ENCODE measurements at places on chromosomes 1 and 21. TPM values are rescaled to one million over a fixed set of nuclear protein-coding genes. Genes with fewer than 3 reads are reported as not detected.

DNA sequence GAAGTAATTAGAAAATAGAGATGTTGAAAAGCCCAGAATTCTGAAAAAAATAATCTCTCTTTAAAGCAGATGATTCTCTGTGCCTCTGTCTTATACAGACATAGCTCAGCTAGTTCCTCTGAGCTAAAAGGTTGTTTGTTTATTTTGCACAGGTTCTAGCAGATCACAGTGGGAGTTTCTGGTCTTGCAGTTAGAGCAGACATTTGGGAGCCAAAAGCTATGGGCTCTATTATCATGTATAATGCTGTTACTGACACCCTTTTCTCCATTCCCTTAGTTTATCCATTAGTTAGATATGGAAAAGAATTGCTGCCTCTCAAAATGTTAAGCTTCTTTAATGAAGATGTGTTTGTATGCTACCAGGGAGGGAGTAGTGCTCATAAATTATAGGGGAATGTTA, 20.5 kb upstream of the CD55 start:
- no peak for DNase-seq

DNA sequence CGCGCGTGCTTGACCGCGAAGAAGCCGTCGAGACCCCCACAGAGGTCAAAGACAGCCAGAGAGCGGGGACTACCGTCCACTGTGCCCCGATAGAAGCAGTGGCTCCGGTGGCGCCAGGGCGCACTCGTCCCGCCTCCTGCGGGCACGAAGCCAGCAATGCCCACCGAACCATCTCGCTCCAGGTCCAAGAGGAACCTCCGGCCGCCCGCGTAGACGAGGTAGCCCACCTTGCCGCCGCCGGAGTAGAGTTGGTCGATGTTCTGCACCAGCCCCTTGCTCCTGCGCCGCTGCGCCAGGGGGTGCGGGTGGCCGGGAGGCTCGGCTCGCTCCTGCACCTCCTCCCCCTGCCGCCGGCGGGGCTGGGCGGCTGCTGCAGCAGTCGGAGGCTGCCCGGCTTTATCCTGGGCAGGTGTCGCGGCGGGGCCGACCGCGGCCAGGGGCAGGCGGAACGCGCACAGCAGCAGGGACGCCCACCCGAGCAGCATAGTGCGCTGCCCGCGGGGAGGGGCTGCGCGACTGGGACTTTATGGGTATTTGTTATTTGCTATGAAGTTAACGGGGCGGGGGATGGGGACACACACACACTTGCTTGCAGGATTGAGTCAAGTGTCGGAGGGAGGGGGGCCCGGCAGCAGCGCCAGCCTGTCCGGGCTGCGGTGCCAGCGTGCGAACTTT, 844 bp downstream of the ADAMTS5 start:
- DNase-seq, result no peak

DNA sequence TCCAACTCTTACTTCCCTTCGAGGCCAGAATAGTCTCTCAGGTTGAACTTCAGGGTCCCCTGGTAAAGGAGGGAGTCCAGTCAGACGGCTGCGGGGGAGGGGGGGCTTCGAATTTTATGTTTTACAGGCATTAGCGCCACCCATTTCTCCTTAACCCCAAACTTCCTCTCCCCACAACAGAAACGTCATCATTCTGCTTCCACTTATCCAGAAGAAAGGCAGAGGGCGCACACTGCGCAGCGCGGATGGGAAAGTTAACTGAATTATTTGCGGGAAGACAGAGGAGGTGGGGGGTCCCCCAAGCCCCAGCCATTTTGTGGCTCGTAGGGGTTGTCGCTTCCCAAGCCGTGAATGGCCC, 529 bp upstream of the PRMT2 start:
- peak; percentile 63 for DNase-seq

DNA sequence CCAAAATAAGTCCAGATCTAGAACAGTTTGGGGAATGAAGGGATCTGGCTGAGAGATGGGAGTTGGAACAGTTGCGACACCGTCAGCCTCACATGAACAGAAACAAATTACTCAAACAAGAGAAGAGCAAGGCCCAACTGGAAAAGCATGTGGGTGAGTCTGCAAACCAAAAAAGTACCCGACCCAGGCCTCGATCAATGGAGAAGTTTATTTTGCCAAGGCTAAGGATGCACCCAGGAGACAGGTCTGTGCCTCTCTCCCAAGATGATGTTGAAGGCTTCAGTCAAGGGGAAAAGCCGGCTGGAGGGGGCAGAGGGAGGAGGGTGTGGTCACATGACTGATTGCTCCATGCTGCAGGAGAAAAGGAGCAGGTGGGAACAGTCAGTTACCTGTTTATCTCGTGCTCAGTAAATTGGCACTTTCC, 42.3 kb downstream of the KRTAP10-1 start:
- no peak for DNase-seq

- DNase-seq, result no peak
Observed at GRCh38 chr1:109984190-109984455, 442 bp upstream of the AHCYL1 start.

DNA sequence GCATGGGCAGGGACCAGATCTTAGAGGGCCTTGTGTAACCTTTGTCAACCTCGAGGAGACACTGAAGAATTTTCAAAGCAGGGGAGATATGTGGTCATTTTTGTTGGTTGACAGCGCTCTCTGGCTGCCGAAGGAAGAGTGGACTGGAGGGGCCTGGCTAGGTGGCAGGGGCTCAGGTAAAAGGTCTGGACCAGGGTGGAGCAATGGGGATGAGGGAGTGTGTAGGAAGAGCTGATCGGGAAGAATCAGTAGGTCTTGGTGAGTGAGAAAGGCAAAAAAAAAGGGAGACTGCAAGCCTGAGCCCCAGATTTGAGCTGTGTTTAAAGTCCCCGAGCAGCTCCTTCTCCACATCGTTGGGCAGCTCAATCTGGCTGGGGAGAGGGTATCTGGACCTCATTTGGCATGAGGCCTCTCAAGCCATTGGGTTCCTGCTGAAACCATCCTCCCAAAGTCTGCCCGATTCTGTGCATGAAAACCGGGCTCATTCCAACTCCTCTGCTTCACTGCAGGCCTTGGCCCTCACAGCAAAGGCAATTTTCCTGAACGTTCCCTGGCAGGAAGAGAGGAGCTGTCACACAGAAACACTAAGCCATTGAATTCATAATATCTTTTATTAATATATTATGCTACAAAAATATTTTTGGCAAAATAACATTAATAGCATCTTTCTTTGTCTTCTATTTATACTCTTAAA, 237.1 kb downstream of the TRABD2B start:
- DNase-seq, result no peak

GRCh38 chr1:35622510-35623178, 18.7 kb downstream of the PSMB2 start:
- DNase-seq, result no peak

- DNase-seq, result no peak
Observed at GRCh38 chr1:10624256-10625050, 149.7 kb downstream of the PEX14 start.

DNA sequence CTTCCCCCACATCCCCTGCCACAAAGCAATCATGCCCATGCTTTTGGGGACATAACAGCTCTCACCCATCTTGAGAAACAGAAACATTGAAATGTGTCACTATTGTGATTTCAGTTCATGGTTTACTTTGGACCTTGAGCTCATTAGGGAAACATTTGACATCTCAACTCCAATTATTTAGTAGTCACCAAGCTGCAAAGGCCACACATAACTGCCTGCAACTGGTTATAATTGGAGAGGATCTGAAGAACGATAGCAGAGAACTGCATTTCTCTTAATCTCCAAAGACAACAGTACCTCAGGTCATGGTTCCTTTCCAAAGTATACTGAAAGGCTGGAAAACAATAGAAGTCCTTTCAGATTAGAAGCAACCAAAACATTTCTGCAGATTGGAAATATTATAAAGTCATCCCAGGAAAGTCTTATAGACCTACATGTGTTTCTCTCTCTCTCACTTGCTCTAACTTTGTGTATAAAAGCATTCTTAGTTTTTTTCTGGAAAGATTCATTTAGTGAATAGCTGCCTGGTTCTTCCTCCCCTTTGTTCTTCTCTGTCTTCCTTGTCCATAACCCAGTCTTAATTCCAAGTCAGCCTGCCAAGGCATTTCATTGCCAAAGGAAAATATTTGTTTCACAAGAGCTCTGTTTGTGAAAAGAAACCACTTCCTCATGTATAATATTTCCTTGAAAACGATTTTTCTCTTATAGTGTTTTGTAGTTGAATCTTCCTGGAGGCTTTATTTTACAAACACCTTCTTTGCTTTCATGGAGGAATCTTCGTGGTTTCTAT, 426.8 kb downstream of the ADGRL2 start:
- DNase-seq, result no peak

- DNase-seq, result no peak
Observed at GRCh38 chr1:60091195-60091715, 17.7 kb upstream of the C1orf87 start.

DNA sequence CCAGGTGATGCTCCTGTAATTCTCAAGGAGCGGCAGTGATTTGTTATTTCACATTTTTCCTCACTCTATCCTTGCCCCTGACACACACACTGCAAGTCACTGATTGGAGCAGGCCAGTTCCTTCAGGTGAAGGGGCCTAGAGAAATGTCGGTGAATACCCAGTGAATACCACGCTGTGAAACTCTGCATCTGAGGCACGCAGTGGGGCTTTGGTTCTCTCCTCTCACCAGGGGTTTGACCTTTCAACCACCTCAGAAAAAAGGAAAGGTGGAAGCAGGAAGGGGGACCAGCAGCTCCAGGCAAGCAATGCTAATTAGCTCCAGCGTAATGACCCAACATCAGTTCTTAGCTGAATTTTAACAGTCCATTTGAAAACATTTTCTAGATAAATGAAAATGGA, 532 bp upstream of the FAM177B start:
- DNase-seq, result no peak

DNA sequence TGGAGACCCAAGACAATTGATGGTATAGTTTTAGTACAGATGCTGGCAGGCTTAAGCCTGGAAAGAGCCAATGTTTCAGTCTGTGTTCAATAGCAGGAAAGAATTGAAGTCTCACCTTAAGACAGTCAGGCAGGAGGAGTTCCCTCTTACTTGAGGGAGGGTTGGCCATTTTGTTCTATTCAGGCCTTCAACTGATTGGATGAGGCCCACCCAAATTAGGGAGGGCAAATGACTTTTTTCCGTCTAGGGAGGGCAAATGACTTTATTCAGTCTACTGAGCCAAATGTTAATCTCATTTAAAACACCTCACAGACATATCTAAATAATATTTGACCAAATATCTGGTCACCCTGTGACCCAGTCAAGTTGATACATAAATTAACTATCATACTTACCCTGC, 31.4 kb upstream of the ELAVL4 start:
- no peak for DNase-seq

DNA sequence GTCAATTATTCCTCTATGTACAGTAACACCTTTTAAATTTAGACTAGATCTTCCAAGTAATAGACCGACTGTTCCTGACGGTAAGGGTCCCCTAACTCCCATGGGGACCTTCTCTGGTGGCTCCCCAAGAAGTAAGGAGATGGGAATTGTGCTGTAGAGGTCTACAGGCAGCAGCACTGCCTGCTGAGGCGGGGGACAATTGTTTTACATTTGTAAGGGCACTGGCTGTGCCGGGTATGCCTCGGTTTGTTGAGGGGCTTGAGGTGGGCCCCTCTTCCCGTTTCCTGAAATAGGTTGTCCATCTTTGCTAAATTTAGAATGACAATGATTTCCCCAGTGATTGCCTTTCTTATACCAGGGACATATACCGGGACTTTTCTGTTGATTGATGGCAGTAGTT, 13.1 kb upstream of the L1TD1 start:
- DNase-seq, result no peak

DNA sequence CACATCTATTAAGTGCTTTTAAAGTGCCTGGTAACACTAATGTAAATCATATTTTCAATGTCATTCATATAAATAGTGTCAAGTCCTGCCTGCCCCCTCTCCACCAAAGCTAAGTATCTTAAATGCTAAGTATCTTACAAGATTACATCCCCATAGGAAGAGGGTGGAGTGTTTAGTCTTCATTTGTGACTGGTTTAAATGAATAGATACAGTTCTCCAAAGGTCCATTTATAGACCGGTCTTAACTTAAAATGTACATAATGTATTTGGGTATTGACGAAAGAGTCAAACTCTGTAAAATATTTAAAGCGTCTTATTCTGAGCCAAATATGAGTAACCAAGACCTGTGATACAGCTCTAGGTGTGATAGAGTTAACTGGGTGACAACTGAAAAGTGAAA, 60.2 kb downstream of the POU2F1 start:
- DNase-seq, result no peak

DNA sequence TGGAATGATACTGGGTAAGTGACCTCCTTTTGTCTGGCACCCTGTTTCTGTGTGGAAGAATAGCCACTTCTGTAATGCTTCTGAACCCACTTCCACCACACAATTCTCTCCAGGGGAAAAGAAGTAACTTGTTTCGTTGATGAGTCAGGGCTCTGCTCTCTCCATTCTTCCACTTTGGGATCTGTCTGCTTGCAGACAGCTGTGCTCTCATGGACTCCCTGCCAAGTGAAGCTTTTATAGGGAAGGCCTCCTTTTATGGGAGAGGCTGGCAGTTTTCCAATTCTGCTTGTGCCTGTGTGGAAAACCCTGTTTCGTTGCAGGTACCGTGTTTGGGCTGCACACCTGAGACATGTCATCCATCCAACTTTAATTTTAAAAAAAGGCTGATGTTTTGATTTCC, 130.7 kb downstream of the GIPC2 start:
- DNase-seq, result no peak

DNA sequence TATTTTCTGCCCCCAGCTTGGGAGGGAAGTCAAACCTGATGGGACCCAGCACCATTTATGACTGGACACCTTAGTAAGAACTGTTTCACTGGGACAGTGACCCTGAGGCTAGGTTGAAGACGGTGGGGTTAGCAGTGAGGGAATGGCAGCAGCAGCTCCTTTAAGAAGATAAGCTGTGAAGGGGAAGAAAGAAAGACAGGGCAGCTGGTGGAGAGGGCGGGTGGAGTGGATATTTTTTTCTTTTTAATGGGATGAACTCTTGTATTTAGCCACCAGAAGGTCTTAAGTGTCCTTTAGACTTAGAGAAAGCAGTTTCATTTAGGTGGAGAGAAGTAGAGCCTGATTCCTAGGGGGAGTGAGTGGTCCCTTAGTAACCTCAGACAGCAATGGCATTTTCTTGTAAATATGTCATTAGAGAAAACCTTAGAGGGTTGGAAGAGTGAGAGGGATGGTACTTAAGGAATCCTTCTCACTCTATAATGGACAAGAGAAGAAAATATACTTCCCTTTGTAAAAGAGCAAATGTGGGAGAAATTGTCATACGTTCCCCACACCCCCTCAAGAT, 187.5 kb downstream of the HHAT start:
- DNase-seq, result no peak

DNA sequence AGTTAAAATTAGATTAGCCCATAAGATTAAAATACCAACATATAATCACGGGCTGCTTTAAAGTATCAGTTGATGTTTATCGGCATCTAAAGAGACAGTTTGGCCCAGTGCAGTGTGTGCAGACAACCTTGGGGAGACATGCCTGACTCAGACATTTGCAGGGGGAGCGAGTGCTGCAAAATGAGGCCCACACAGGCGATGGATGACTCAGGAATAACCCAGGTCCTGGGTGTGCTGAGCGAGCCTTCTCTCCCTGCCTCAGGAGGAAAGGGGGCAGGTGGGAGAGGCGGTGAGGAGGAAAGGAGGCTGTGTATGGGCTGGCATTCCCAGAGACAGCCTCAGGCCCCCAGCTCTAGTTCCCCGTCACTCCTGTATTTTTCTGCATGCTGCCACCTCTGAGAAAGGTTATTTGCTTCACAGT, 9.0 kb downstream of the SLC9A1 start:
- DNase-seq, result no peak

ICOSLG gene
- 2.1 TPM for total RNA-seq

TXLNA gene
- 80.0 TPM for total RNA-seq

OR6K3 gene
- not detected for total RNA-seq

CYP4A22 gene
- not detected for total RNA-seq

FALEC gene
- total RNA-seq, result 0.20 TPM

Data from pulmonary artery endothelial cell (primary cell).